Activated CD4-positive, alpha-beta T cell treated with anti-CD3 and anti-CD28 coated beads, Interleukin-2, amount 10 ng/mL, durations not matched to agents 7 days and 5 days (primary cell): ENCODE measurements at places on chromosomes 5 and 9.

DNA sequence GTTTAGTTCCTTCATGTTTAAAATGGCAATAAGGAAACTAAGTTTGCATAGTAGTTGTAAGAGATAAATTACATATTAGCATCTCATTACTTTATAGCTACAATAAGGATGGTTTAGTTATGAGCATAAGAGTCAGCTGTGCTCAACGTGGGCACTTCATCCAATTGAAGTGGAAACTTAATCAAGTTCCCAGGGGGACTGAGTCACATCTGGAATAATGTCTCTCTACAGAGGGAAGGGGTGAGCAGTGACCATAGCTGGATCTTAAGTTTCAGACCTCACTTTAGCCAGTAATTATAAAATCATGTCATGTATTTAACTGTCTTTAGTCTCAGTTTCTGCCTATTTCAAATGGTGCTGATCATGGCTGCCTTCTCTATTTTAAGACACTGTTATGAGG lies 36.8 kb upstream of the FAM240B start:
- DNase-seq, result no peak

DNA sequence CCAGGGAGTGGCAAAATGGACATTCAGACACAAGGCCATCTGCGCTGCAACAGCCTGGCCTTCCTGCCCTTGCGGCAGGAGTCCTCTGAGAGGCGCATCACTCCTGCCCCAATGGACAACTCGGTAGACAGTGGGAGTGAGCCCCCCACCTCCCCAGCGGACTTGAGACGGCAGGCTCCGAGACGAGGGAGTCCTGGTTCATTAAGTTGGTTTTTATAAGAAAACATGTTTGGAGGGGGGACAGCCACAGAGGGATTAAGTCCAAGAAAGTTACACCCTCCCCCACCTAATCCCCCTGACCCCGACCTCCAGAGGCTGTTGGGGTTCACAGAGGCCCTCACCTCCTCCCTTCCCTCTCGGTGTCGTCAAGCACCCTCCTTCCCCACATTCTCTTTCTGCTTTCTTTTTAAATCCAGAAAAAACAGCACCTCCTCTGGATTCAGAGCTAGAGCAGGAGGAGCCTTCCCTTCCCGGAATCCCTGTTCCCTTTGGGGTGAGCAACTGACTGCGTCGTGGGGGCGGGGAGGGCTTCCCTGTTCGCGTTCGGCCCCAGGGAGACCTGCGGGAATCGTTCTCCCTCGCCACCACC lies 1.8 kb upstream of the EGR1 start:
- DNase-seq, result no peak

DNA sequence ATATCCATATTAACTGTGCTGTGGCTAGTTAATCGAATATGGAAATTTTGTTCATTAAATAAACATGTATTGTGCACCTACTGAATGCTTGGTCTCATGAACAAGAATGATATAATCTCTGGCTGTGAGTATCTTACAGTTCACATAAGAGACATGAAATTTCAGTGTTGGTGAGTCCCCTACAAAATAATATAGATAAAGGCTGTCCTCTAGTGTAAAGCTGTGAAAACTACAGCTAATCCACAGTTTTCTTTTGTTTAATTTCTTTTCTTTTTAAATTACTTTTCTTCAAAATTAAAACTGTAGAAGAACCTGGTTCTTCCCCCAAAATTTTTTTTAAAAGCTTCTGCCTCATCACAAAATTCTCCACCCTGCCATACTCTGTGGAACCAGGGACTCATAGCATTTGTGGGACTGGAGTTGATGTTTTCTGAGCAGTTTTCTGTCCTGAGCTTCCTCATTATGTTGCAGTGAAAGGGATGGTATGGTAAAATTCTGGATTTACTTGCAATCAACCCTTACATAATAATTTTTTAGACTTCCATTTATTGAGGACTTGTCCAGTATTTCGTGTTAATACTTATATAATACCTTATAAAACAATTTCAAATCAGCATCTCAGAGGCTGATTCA lies 135.0 kb downstream of the STK32A start:
- DNase-seq, result no peak

GRCh38 chr5:32319392-32319791 lies 6.7 kb upstream of the MTMR12 start:
- DNase-seq, result no peak

DNA sequence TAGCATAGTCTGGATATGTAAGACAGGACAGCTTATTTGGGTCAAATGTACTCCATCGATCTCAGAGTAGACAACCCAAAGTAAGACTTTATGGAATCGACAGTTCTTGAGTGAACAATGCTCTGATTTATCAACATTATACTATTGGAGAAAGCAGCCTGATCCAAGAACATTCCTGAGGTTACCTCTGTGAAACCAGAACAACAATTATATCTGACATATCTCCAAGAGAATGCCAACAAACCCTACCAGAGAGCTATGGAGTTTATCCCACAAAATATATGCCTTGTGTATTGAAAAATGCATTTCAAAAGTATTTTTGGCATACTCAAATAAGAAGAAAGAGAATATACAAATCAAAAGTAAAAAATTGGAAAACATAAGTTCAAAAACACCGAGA lies 1985.9 kb downstream of the EFNA5 start:
- DNase-seq, result no peak

- DNase-seq, result no peak
Measured at GRCh38 chr5:32767948-32768467, 56.9 kb downstream of the NPR3 start.

DNA sequence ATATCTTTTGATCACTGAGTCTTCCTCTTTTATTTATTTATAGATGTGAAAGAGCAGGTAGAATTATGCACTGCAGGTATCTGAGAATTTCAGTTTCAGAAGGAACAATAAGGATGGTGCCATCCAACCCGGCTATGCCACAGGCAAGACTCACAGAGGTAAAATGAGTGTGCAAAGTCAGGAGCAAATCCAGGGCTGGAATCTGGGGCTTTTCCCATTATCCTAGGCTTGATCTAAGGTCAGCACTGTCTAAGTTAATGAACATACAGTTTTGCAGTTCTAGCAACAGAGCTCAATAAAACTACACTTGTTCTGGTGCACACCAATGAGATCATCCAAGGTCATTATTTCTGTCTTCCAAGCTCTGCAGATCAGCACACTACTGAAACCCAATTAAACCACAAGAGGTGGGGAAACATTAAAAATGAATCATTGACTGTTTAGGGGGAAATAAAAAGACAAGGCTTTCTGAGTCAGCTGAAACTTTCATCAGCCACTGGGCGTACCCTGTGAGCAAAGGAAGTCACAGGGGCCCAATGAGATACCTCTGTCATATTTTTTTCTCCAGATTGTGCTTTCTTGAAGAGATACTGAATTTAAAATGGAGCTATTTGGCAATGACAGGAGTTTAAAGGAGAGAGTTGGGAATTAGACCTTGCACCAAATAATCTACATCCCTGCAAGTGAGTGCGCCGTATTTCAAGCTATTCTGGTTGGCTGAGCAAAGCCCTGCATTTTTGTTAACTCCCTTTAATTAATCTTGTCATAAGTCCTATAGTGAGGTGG lies 662.2 kb upstream of the ZNF608 start:
- no peak for DNase-seq

DNA sequence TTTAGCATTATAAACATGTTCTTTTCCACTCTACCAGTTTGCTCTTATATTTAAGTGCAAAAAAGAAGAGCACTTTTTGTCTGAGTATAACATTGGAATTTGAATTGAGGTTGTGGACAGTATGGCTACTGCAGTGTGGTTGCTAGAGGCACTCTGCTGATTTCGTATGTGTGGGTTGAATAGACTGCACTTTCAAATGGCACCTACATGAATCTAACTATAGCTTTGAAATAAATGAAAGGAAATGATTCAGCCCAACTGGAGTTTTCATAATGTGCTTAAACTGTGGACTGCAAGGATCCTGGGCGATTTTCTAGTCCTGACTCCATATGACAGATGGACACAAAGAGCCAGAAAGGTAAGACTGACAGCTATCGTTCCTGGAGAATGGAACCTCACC lies 657.6 kb upstream of the RIOK2 start:
- no peak for DNase-seq

DNA sequence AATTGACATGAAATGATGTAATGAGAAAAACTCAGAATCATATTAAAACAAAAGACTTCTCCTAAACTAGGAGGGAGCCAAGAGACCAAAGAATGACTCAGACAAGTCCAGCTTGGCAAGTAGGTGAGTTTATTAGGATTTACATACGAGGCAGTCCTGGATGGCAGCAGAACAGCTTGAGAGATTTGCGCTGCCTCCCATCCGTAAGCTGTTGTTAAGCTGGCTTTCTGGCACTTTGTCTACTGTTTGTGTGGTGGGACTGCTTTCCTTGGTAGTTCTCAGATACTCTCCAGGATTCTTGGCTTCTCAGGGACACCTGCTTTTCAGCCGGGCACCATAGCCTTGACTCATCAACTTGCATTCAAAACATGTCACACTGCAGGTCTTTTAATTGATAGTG lies 57.6 kb downstream of the COX7C start:
- DNase-seq, result no peak

- DNase-seq, result no peak
Measured at GRCh38 chr9:13023498-13023897, 248.7 kb downstream of the LURAP1L start.

DNA sequence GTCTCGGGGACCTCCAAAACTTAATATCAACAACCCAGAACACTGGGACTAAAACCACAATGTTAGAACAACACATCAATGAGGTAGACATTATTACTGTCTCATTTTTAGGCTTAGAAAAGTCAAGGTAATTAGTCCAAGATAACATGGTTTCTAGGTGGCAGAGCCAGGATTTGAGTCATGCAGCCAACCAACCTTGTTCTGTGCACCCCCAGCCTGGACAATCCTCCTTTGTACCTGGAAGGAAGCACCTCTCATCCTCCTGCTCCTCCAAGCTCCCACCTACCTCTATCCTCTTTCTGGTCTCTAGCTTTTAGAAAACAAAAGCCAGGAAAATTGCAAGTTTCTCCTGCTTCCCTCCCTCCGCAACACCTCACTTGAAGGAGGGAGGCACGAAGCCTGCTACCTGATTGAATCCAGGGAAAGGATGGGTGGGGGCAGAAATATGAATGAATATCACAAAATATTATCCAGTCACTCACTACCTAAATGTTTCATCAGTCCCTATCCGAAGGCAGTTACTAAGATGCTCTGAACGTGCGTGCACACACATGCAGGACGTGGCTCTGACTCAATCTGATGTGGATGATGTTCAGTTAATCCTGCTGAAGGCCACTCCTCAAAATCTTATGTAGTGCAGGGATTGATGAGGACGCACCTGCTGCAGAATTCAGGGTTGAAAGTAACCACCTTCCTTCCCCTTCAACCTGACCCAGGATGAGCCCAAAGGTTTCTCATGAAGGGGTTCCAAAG lies 26.3 kb upstream of the TTC1 start:
- DNase-seq, result no peak

GRCh38 chr9:71352837-71353236 lies 231.4 kb upstream of the TRPM3 start:
- DNase-seq, result no peak

DNA sequence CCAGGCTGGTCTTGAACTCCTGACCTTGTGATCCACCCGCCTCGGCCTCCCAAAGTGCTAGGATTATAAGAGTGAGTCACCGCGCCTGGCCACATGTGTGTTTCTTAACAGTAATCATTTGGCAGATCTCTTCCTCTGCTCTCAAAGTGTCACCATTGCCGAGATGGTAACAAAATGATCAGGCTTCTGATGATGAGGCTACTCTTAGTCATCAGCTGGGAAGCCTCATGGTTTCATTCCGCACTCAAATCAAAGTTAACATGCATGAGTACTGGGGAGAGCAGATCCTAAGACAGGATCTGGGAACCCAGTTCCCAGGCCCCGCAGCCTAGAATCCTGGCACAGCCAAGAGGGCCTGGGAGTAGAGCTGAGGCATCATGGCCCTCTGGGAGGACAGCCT lies 27.4 kb downstream of the BARHL1 start:
- no peak for DNase-seq

DNA sequence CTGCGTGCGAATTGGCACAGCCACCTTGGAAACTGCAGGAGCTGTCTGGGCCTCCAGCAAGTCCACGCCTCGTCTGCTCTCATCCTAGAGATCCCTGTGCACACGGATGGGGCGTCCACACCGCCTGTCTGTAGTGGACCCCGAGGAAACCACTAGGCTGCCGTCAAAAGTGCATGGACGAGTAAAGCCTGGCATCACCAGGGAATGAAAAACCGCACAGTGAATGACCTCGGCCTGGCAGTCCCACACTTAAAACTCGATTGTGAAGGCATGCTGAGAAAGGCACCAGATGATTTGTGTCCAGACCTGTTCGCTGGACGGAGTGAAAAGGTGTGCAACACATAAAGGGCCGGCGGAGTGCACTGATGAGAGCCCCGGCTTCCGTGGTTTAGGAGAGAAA lies 50.8 kb downstream of the MRPL36 start:
- DNase-seq, result no peak

DNA sequence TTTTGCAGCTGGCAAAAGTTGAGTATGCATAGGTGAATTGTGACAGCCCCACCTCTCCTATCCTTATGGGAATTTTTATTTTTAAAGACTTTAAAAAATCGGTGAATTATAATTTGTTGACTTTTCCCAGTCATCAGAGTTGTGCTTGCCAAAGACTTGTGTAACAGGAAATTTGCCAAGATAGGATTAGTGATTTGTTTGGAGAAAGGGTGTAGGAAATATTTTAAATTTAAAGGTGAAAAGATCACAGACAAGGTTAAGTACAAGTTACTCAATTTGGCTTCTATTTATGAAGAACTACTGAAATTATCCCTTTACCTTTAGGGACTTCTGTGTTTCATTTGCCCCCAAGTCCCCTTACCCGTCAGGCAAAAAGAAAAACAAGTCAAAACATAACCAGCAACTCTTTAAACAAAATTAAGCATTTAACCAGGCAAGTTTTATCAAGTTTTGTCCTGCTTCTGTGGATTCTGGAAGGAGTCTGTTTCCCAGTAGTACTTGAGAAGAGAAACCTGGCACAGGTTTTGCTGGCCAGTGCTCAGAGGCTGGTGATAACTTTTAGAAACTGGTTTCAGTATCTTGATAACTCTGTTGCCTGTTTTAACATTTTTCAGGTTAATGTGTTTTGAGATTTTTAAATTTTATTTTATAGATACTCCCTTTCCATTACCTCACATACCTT lies 285.4 kb downstream of the MAST4 start:
- DNase-seq, result no peak

GRCh38 chr9:21624675-21625644 lies 142.8 kb upstream of the IFNE start:
- no peak for DNase-seq
